ENCODE measurements at places on chromosomes 1 and 21.

GRCh38 chr1:95255826-95256225, 21.8 kb downstream of the RWDD3 start:
- DNase-seq: no peak

- no peak for DNase-seq
Measured at GRCh38 chr1:191697556-191697955, 460.7 kb upstream of the RGS18 start.

- peak; percentile 66 for DNase-seq
Measured at GRCh38 chr1:12594966-12595756, 22.8 kb downstream of the DHRS3 start.

DNA sequence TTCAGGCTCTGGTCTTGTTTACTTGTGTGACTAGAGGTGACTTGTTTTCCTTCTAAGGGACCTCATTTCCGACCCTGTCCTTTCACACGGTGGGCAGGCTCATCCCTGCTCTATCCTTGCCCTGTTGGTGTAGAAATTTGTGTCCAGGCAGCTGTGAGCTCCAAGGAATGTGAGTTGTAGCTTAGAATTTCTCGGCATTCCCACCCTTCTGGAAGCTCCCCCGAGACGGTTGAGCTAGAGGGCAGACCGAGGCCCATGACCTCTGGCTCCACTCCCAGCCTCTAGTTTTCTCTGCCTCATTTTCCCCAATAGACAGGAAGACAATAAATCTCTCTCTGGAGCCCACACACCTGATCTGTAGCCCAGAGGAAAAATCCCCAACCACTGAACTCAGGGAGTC, 100.9 kb downstream of the NAV1 start:
- peak; percentile 41 for DNase-seq

DNA sequence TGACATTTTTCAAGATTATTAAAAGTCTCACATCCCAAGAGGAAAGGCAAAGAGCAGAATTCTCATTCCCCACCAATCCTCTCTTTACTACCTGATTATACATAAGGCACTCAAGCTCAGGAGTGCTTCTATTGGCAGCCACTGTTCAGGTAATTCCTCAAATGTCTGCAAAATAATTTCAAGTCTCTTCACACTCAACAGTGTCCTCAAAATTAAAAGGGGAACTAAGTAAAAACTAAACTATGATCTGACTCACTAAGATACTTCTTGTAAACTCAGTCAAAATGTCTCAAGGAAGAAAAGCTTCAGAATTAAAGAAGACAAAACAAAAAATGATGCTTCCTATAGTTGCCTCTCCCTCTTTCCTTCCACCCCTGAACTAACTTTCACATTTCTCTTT, 135.6 kb downstream of the GPATCH2 start:
- DNase-seq: no peak

DNA sequence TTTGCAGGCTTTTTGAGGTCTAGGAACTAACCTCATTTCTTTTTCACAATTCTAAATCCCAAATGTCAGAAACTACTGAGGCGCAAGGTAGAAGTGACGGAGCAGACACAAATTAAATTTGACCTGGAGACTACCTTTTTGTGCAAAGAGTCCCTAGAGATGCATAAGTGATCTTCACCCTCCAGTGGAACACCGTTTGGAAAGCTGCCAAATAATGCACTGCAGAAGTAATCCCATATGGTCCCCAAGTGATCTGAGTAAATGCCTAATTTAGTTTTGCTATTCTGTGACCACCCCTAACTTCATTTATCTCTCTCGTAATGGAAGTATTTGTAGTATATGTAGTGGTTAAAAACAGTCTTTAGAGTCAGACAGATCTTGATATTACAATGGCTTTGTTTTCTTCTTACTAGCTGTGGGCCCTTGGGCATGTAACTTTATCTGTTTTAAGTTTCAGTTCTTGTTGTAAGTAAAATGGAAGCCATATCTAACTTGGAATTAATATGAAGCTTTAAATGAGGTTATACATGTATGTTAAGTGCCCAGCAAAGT, 70.4 kb upstream of the IPO9 start:
- no peak for DNase-seq

- DNase-seq: no peak
Measured at GRCh38 chr1:161185732-161186311, 8.5 kb upstream of the B4GALT3 start.

GRCh38 chr1:198935306-198935921, 296.6 kb downstream of the PTPRC start:
- peak; percentile 98 for DNase-seq

- peak; percentile 77 for DNase-seq
Measured at GRCh38 chr1:224733027-224733911, 117.2 kb downstream of the CNIH3 start.

- no peak for DNase-seq
Measured at GRCh38 chr1:27052527-27052926, 39.9 kb upstream of the TENT5B start.

GRCh38 chr21:31897311-31897710, 24.5 kb downstream of the HUNK start:
- DNase-seq: peak; percentile 10

DNA sequence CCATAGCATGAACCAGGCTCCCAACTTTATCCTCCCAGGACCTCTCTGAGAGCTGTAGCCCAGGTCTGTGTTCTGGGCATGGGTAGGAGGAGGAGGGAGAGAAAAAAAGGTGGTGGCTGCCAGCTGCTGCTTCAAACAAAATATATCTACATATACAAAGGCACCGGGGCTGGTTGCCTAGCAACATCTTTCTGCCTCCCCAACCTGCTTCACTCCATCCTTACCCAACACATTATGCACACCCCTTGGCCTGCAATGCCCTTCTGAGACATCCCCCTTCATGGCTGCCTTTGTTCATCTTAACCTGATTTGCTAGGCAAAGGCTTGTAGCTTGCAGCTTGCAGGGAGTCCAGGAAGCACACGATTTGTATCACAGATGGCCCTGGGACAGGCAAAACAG, 27.2 kb upstream of the ATP1A1 start:
- no peak for DNase-seq

- no peak for DNase-seq
Measured at GRCh38 chr1:86169625-86170024, 13.1 kb upstream of the COL24A1 start.

DNA sequence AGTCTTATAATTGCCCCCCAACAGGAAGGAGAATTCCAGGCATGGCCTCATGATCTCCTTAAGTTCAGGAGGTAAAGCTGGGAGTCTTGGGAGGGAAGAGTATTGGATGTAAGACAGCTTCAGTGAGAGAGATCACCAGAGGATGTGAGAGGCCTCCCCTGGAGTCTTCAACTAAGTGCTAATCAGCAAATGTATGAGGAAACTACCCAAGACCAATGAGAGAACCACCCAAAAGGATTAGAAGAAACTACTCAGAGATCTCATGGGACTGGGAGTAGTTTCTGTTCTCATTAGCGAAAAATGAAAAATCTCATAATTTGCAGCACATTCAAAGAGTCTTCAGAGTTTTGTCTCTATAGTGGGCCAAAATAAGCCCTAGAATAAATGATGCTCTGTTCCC, 36.6 kb upstream of the WNT2B start:
- DNase-seq: no peak

- no peak for DNase-seq
Measured at GRCh38 chr1:114274621-114275317, 121.1 kb upstream of the SYT6 start.

GRCh38 chr1:164590592-164590991, 31.6 kb downstream of the PBX1 start:
- DNase-seq: no peak

DNA sequence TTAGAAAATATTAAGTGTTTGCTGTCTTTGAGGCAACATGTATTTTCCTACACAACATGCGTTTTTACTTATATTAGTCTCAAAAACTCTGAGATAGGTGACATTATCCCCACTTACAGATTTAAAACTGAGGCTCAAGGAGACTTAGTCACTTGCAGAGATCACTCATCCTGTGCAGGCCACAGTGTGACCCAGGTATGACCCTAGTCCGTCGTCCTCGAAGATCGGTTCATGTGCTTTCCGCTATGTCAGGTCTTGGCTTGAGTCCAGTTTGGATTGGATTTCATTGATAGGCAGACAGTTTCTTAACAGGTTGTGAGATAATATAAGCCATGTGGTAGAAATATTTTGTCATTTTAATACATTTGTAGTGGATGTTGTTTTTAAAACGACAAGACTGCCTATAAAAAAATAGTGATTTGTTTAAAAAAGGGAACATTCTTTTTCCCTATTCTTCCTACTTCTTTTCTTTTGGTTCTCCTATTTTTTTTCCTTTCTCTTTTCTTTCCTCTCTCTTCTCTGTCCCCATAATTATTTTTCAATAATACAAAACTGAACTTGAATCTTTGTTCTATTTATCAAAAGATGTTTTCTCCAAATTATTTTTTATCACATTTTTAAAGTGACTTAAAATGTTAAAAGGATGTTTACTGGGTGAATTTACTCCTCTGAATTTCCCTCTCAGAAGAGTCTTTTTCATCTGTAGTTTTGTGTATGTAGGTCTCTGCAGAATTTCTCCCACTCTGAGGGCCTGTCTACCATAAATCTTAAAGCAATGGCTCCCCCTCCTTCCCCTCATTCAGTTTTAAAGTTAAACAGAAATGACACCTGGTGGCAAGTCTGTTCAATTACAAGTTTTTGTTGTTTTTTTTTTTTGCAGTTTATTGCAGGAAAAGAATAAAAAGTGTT, 81.8 kb downstream of the PHTF1 start:
- peak; percentile 50 for DNase-seq

- DNase-seq: peak; percentile 52
Measured at GRCh38 chr1:221543529-221544120, 198.3 kb downstream of the DUSP10 start.
